Esophagus mucosa (tissue), 1 donor: ENCODE measurements at places on chromosomes 2 and 18. TPM values are rescaled to one million over a fixed set of nuclear protein-coding genes. Genes with fewer than 3 reads are reported as not detected.

GRCh38 chr2:25082002-25082622 lies 40.2 kb downstream of the EFR3B start:
- ATAC-seq, result no peak

DNA sequence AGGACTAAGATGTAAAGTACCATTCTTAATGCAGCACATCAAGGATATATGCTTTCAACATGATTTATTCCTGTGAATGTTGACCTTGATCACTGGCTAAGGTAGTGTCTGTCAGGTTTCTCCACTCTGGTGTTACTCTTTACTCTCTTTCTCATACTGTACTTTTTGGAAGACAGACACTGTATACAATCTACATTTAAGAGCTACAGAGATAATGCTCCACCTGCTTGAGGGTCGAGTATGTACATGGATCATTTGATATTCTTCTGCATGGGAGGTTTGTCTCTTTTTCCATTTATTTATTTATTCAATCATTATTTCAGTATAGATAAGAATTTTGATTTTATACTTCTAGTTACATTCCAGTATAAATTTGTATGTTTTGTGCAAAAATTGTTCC lies 199.5 kb upstream of the RGPD4 start:
- no peak for ATAC-seq

The MEP1B gene
- not detected for total RNA-seq

The TPO gene
- 1.2 TPM for total RNA-seq
